Osteoblast (primary cell): ENCODE measurements at places on chromosomes 6 and 20. TPM values are rescaled to one million over a fixed set of nuclear protein-coding genes. Genes with fewer than 3 reads are reported as not detected.

Gene RAET1G
- 1.5 and 1.8 TPM in 2 replicates for total RNA-seq

Gene RBM24
- total RNA-seq = 0.59 and 1.4 TPM in 2 replicates

GRCh38 chr6:144049386-144049785 lies 41.3 kb upstream of the PLAGL1 start:
- DNase-seq = no peak

DNA sequence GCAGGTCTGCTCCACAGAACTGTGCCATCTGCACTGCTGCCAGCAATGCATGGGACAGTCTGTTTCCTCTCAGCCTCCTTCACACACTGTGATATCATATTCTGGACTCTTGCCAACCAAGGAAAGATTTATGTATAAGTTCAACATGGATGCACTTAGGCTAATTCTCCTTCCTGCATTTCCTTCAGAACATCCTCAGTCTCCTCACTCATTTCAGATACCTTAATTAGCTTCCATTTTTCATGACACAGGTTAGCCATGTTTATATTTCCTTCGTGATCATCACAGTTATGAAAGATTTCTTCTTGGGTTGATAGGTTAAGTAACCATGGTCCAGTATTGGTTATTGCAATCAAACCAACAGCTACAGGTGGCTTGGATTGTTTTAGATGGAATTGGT lies 46.4 kb upstream of the DDR1 start:
- DNase-seq = no peak

Gene OR2J2
- not detected in 2 replicates for total RNA-seq

DNA sequence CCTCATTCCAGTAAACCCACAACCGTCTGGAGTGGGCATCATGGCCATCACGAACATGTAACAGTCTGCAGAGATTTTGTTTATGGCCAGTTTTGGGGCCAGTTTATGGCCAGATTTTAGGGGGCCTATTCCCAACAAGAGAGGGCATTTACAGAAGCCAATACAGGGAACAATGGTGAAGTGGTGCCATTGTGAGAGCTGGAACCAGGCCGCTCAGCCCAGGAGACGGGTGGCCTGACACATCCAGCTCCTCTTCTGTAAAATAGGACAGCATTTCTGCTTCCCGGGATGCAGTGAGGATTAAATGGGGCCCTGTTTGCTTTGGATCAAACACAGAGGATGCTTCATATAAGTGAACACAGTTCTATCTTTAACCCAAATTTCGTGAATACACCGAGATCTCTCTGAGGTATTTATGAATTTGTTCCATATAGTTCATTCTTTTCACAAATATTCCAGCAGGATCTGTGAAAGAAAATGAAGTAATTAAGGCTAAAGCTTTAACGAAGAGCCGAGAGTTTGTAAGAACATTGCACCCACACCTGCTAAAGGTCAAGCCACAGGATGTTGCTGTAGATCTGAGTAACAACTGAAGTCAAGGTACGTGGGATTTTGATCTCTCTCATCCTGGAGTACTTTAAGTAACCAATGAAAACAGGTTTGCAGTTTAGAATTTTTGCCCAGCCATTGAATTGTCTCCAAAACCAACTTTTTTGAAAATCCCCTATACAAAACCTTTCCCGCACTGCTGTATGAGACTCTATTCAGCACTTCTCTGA lies 14.5 kb upstream of the SIRPG start:
- DNase-seq = no peak

Gene FLRT3
- total RNA-seq = 2.5 and 5.0 TPM in 2 replicates

- peak; percentile 69 for DNase-seq
Measured at GRCh38 chr20:46306743-46307138, 1.6 kb downstream of the CDH22 start.

Gene PLAGL2
- 2.5 and 2.7 TPM in 2 replicates for total RNA-seq

DNA sequence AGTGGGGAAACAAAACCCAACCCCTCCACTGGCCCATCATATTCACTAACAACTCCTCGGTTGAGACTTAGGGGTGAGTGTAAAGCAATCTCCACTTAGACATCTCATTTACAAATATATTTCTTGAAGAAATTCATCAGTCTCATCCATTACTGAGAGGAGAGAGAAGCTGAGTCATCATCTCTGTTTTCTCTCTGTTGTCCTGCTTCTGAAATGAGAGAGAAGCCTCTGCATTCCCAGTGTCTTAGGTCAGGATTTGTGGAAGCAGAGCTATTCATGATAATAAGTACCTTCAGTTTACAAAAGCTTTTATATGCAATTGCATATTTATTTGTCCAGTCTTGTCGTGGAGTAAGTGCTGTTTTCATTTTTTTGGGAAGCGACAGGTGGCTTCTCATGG lies 879 bp downstream of the MEP1A start:
- DNase-seq = no peak

Gene SAYSD1
- 29.8 and 31.1 TPM in 2 replicates for total RNA-seq

DNA sequence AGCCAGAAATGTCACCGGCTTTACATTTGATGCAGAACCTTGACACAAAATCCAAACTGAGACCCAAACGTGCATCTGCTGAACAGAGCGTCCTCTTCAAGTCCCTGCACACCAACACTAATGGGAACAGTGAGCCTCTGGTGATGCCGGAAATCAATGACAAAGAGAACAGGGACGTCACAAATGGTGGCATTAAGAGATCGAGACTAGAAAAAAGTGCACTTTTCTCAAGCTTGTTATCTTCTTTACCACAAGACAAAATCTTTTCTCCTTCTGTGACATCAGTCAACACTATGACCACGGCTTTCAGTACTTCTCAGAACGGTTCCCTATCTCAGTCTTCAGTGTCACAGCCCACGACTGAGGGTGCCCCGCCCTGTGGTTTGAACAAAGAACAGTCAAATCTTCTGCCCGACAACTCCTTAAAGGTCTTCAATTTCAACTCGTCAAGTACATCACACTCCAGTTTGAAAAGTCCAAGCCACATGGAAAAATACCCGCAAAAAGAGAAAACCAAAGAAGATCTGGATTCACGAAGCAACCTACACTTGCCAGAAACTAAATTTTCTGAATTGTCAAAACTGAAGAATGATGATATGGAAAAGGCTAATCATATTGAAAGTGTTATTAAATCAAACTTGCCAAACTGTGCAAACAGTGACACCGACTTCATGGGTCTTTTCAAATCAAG lies 108.4 kb downstream of the RTN4IP1 start:
- DNase-seq = no peak

Gene HTR1E
- not detected in 2 replicates for total RNA-seq

Gene FOXF2
- 1.1 and 2.1 TPM in 2 replicates for total RNA-seq
